ENCODE measurements at places on chromosomes 7 and 10. TPM values are rescaled to one million over a fixed set of nuclear protein-coding genes. Genes with fewer than 3 reads are reported as not detected.

OPN4 gene
- total RNA-seq = 0.17 TPM

CLEC2L gene
- total RNA-seq = not detected

DNA sequence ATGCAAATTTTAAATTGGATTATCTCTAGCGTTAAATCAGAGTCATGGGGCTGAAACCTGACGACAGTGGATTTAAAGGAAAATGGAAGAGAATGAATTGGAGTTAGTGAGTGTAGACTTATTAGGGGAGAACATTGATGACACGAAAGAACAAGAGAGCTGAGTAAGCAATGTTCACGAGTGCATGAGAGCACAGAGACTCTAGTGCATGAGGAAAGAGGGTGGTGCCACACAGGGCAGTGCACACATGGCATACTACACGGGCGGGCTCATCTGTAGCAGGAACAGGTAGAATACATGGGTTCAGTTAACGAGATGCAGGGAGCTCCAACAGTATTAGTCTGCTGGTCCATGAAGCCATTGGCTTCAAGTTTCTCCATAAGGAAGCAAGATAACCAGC is 53.9 kb downstream of the USP6NL start:
- no peak for DNase-seq

DNA sequence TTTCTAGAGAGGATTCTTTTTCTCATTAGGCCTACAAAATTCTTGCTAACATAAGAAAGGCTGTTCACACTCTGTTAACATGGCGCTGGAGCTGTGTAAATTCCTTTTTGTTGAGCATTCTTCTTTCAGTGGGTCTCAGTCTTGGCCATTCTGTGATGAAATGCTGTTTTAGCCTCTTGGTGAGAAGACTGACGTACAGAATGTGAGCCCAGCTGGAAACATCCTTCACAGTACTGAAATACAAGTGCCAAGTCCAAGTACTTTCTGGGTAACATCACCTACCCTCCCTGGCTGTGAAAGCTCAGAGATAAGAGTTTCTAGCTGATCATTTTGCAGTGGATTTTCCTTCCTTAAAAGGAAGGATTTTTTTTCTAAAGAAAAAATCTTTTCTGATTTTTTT is 231.8 kb downstream of the AHR start:
- no peak for DNase-seq

DNA sequence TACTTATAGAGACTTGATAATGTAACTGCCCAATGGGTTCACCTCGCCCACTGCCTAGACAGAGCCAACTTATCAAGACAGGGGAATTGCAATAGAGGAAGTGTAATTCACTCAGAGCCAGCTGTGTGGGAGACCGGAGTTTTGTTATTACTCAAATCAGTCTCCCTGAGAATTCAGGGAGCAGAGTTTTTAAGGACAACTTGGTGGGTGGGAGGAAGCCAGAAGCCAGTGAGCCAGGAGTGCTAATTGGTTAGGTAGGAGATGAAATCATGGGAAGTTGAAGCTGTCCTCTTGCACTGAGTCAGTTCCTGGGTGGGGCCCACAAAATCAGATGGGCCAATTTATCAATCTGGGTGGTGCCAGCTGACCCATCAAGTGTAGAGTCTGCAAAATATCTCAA is 20.1 kb upstream of the C7orf33 start:
- no peak for DNase-seq

GRCh38 chr7:88760136-88760515 is 626 bp downstream of the ZNF804B start:
- no peak for DNase-seq

DNA sequence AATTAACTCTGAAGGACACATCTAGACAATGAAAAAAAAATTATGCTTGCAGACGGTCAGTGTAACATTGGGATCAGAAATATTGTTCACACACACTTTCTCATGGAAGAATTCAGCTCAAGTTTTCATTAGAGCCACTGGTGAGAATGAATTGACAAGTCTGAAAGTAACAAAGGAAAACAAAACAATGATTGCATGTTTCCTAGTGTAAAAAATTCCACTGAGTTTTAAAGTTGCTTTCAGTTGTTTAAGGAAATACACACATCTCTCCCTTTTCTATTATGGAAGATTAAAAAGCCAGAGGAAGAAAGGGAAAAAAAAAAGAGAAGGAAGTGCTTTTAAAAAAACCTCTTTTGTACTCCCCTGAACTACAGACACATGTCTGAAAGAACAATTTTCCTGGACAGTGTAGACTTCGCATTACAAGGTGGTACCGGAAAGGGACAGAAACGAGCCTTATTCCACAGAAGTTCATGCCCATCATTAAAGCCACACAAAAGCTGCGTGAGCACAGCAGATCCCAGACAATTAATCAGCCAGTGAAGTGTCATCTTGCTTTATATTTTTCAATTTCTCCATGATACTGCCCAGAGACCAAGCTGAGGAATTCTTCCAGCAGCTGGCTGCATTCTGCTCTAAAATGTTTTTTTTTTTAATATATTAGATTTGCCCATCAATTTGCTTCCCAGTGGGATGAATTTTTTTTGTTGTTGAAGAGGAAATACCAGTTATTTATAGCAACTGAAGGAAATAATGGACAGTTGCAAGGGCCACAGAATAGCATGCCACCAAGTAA is 294.8 kb downstream of the DOCK4 start:
- DNase-seq = no peak

Measured in Caki2 (cell line).